Trophoblast cell (in vitro differentiated cells and primary cell): ENCODE measurements at places on chromosomes 5 and 9.

DNA sequence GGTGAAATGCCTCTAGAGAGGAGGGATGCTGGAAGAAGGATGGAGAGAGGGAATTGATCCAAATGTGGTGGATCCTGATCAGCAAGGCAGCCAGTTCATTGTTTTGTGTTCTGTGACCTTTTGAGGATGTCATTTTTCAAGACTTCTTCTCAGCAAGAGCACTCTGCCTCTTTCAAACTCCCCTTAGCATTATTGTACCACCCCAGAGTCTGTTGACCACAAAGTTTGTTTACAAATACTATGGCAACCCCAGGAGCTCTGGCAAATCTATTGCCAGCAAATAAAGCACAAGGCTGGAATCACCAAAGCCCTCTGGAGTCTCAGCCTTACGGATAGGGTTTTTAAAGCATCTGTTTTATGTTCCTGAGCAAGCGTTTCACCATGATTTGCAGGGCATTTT is 76.2 kb upstream of the SLC1A3 start:
- no peak for DNase-seq

GRCh38 chr9:126631254-126631653 is 17.5 kb downstream of the LMX1B start:
- DNase-seq = no peak

DNA sequence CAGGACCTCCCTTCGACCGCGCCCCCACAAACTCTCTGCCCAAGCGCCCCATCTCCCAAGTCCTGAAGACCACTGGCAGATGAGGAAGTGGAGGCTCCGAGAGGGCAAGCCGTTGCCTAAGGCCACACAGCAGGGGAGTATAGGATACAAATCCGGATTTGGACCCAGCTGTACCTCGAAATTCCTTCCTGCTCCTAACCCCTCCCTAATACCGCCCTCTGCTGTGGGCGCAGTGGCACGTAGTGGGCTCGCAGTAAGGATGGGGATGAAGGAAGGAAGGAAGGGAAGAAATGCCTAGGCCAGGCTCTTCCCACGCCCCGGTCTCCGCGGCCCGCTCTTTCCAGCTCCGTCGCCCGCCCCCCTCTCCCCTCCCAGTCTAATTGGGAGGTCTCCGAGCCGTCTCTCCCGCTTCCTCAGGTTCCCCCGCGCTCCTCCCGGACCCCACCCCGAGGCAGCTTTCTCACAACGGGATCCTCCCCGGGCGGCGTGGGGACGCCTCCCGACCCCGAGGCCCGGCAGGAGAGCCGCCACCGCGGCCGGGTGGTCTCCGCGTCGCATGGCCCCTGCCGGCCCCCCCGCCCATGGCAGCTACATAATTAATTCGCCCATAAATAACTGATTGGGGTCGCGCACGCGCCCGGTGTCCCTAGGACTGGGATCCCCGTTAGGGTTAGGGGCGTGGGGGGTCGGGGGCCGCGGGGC is 138.9 kb downstream of the C9orf50 start:
- no peak for DNase-seq

GRCh38 chr9:99058964-99059921 is 45.7 kb upstream of the TGFBR1 start:
- DNase-seq = no peak

DNA sequence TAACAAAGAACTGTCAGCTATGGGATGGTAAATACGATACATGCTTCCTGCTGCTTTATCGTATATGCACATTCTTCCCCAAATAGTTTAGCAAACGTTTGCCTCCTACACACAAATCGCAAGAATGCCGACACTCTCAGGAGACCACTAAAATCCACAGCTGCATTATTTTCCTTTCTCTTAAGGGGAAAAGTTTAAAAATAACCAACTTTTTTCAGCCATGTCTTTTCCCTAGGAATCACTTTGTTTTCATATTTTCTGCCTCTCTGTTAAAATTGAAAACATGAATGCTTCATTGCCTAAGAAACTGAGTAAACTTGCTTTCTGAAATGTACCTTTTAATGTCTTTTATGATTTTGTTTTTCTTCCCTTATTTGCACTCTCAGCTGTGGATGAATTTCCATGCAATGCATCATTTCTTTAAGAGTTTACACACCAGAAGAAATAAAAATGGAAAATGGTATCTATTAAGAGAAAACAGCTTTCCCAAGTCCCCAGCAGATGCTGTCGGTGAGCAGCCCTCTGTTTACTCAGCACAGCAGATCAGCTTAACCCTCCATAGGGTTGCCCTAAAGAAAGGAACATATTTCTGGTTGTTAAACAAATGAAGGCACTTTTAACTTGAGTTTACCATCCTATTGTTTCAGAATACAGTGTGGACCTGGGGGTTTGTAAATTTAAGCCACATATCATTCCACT is 66.2 kb downstream of the IZUMO3 start:
- no peak for DNase-seq

- no peak for DNase-seq
Measured at GRCh38 chr5:151534350-151534749, 56.8 kb downstream of the FAT2 start.

DNA sequence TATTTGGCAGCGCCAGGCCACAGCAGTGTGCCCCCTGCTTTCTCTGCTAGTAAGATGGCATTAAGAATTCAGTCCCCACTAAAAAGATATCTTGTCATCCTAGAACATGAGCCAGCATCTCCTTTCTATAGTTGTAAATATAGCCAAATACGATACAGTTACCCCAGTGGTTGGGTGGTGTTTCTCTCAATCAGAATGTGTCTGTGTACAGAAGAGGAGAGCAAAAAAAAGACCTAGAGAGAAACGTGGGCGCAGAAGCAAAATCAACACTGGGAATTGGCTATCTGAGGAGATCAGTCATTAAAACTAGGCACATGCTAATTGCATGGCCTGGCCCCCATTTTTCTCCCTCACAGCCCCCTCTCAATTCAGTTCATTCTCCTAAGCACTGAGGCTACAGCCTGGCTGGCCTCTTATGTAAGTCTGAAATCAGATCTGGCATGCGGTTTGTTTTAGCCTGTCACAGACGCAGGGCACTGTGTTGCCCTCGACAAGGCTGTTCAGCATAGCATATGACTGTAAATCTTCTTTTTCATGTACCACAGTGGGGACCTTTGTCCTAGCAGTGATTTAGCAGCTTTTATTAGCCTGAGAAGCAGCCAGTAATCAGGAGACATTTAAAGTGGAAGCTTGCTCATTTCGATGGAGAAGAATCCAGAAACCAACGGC is 57.8 kb downstream of the RORB start:
- no peak for DNase-seq

DNA sequence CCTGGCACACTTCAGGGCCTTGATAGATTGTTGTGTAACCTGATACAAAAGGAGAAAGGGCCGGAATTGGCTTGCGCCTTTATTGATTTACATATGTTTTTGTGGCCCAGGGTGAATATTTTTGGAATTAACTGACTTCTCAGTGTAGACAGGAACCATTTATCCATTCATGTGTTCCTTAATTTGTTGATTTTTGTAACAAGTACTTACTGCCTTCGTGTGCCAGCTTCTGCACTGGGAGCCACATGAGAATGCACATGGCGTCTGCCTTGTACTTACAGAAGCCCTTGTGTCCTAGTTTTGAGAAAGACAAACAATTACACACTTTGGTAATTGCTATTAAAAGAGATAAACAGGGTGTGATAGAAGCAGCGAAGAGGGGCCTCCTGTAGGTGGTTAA is 26.4 kb downstream of the EHMT1 start:
- DNase-seq = no peak

DNA sequence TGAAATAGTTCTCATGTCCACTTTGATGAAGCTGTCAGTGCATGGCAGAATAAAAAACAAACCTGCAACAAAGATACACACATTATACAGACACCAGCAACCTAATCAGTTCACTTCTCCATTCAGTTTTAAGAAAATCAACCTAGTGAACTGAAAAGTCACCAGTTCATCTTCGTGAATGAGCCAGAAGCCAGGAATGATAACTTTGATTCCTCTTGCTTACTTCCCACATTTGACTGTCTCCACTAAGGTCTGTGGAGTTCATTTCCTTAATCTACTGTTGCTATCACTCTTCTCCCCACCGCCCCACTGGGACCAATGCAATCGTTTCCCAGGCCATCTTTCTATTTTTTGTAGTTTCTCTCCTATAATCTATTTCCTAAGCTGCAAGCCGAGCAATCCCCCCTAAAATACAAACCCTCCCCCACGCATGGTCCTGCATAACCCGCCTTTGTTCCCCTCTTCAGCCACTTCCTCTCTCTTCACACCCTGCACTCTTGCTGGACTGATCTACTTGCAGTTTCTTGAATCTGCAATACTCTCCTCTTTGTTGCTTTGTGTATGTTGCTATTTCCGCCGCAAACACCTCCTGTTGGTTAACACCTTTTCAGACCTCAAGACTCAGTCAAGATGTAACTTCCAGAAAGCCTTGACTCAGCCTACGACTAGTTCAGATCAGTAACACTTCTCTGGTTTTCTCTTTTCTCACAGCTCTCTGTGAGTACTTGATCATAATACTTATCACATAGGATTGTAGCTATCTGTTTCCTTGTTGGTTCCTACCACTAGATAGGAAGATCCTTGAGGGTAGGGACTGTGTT is 16.6 kb downstream of the STOM start:
- no peak for DNase-seq

DNA sequence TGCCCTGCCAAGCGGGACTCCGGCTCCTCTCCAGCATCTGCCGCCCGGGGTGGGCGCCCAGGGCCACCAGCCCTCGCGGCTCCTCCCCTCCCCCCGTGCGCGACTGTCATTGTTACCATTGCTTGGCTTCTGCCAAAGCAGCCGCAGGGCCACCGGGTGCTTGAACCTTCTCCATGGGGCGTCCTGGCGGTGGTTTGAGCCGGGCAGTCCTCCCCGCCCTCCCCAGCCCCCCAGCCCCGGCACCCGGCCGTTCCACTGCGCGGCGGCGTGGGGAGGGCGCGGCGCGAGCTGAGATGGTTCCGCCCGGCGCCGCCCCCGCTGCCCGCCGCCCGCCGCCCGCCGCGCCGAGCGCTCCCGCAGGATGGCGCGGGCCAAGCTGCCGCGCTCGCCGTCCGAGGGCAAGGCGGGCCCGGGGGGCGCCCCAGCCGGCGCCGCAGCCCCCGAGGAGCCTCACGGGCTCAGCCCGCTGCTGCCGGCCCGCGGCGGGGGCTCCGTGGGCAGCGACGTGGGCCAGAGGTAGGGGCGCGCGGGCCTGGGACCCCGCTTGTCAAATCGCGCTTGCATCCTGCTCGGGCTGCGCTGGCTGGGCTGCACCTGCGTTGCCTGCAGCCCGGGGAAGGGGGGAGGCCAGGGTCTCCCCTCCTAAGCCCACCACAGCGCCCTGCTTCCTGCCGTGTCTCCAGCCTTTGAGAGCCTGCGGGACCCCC is 34.4 kb downstream of the KCNT1 start:
- no peak for DNase-seq

DNA sequence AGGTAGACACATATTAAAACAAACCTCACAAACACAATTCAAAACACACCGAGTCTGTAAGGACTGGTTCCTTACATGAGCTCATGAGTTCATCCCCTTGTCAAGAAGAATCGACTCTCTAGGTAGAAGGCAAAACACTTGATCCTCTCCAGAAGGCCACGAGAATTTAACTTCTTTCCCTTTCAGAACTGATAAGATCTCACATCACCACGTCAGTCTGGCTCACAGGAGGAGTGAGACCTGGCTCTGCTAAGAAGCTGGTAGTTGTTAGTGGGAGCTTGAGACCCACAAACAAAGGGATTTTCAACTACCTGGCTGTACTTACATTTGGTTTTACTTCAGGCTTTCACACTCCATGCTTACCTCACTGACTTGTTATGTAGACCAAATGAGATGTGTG is 459.2 kb downstream of the ARHGEF28 start:
- no peak for DNase-seq

DNA sequence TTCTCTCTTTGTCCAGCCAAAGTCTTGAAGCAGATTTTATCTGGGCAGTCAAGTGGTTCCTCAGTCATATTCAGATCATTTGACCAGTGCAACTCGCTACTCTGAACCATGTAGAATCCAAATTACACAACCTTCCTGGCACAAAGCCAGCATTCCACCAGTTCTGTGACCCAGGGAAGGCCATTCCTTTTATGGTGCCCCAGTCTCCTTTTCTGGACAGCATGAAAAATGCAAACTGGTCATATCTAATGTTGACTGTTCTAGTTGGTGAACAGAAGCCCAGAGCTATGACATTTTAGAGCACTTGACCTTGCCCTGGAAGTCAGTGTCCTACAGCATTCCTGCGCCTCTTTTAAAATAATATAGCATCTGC is 364.6 kb downstream of the BRINP1 start:
- DNase-seq = no peak

DNA sequence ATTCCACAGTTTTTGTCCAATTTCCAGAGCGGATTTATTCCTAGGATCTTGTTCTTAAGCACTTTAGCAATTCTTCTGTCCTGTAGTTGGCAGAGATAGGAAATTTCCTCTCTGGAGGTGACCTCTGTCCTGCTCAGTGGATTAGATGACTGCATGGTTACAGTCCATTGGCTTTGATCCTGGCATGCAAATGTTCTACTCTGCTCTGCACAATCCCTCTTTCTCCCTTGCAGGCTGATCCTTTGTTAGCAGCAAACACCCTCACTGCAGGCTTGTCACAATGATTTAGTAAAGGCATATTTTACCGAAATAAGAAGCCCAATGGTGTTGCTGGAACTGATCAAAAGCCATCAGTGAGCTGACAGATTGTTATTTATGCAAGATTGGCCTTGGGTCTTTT is 243.8 kb downstream of the COX7C start:
- DNase-seq = no peak

- DNase-seq = no peak
Measured at GRCh38 chr9:135941288-135941995, 19.7 kb downstream of the UBAC1 start.

- DNase-seq = no peak
Measured at GRCh38 chr5:42991404-42992087, 48.6 kb downstream of the ANXA2R start.

DNA sequence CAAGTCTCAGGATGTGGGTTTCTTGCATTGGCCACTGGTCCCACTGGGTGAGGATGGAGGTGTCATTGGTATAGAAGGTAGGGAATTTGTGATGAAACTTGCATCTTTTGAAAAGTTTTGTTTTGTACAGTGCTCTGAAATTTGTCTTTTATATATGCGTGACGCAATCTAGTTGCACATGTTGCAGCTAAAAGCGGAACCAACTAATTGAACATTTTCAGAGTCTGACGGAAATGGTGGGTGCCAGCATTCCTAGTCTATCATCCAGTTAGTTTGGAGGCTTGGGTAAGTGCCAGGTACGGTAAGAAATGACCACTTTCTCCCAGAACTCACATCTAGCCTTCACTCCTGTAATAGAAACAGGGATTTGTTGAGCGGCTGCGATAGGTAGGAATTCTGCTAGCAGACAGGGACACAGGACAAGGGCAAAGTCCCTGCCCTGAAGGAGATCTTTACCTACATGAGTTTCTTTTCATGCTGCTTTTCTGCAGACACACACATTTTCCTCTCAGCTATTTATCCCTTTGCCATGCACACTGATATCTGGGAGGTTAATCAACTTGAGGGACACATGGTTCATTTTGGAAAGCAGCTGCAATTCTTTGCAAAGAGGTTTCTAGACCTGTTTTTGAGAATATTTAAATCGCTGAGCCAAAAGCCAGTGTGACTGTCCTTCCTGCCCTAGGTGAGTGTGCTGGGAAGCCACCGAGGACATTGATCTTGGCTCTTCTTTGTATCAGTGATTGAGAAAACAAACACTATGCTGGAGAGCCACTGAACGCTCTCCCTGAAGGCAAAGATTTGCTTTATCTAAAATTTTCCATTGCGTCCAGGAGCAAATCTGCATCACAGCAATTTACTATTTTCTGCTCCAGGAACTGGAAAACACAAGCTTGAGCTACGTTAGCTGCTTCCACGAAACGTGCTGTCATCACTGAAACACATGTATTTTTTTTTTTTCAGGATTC is 89.7 kb downstream of the DAP start:
- DNase-seq = no peak
